CD8-positive, alpha-beta memory T cell (primary cell): ENCODE measurements at places on chromosomes 12 and 14. TPM values are rescaled to one million over a fixed set of nuclear protein-coding genes. Genes with fewer than 3 reads are reported as not detected.

DNA sequence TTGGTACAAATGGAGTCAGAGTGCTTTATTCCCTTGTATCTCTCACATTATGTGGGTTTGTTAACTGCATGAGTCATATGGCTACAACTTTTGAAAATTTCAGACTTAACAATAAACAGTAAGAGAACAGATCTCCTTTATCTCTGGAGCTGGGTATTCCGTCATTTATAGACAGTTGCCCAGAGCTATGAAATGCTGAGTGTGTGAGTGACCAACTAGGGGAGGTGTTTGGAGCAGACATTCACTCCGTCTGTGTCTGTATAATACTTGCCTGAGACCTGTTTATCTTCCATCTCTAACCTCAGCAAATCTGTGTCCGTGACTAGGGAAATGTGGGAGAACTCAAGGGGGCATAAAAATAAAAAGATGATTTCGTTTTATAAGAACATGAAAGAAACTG lies 279.9 kb upstream of the FAR2 start:
- no peaks in the 10 kb centered on the region for H3K4me1 ChIP-seq
- no peak overlapping the region for H3K27ac ChIP-seq
- DNase-seq = no peak
- H3K4me3 ChIP-seq = no peak overlapping the region
- H3K36me3 ChIP-seq = no peaks in the 10 kb centered on the region

GRCh38 chr12:19074700-19075099 lies 54.8 kb upstream of the PLEKHA5 start:
- H3K4me3 ChIP-seq = no peak overlapping the region
- H3K27ac ChIP-seq = no peak overlapping the region
- no peaks in the 10 kb centered on the region for H3K4me1 ChIP-seq

- no peak overlapping the region for H3K27ac ChIP-seq
- no peaks in the 10 kb centered on the region for H3K27me3 ChIP-seq
- H3K36me3 ChIP-seq = no peaks in the 10 kb centered on the region
Observed at GRCh38 chr14:30243207-30243606, 315.6 kb upstream of the PRKD1 start.

- H3K36me3 ChIP-seq = no peaks in the 10 kb centered on the region
- H3K4me3 ChIP-seq = no peak overlapping the region
- no peak for DNase-seq
- H3K27ac ChIP-seq = no peak overlapping the region
- no peaks in the 10 kb centered on the region for H3K27me3 ChIP-seq
- no peaks in the 10 kb centered on the region for H3K4me1 ChIP-seq
Observed at GRCh38 chr14:97039717-97040363, 242.7 kb downstream of the VRK1 start.

DNA sequence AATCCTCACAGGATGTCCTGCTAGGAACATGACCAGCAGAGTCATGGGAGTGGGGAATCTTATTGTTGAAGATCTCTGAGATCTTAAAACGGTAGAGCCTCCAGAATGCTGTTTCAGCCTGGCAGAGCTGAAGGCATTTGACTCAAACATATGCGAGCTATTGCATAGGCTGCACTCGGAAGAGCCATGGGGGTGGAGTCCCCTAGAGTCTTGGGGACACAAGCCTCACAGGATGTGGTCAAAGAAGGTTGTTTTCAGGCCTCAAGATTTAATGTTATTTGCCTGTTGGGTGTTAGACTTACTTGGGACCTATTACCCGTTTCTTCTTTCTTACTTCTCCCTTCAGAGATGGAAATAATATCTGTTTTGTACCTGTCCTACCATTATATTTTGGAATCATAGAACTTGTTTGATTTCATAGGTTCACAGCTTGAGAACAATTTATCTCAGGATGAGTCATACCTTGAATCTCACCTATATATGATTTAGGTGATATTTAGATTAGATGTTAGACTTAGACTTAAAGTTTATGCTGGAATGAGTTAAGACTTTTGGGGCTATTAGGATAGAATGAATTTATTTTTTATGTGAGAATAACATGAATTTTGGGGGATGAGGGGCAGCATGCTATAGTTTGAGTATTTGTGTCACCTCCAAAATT lies 172.2 kb upstream of the ATP2B1 start:
- no peaks in the 10 kb centered on the region for H3K27me3 ChIP-seq

Gene KRT78
- polyA plus RNA-seq = not detected
